ENCODE measurements at places on chromosomes 6 and 20.

DNA sequence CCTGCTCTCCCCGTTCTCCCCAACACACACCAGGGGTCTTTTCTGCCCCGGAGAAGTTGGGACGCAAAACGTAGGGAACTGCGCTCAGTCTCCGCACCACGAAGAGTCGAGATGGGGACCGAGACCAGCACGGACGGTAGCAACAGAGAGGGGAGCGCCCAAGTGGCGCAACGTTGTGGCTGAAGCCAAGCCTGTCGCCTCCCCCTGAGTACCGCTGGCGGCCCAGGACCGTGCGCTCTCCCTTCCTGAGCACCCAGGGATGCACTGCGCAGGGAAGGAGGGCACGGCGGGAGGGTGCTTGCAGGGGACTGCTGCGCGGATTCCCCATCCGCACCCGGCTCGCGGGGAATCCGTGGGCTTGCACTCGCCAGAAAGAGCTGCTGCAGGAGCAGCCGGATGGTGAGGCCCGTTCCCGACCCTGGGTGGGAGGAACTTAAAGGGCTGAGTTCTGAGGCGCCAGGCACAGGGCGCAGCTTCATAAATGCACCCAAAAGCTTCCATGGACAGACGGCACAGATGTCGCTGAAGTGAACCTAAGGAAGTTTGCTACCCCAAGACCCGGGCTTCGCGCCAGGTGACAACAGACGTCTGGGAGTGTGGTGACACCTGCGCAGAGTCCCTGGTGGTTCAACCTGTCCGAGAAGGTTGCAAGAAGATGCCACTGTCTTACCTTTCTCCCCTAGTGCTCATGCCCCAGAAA is 178.7 kb downstream of the TBXT start:
- DNase-seq = no peak

- peak; percentile 2 for DNase-seq
Measured at GRCh38 chr6:93721386-93722048, 302.2 kb upstream of the EPHA7 start.

GRCh38 chr6:34813028-34813713 is 21.3 kb downstream of the BLTP3A start:
- DNase-seq = no peak

GRCh38 chr6:186340-186965 is 105.8 kb upstream of the DUSP22 start:
- DNase-seq = no peak

GRCh38 chr20:32201977-32202363 is 5.6 kb downstream of the PLAGL2 start:
- DNase-seq = no peak

GRCh38 chr20:2846698-2847097 is 6.2 kb downstream of the VPS16 start:
- DNase-seq = no peak

- no peak for DNase-seq
Measured at GRCh38 chr20:3077618-3078134, 6.3 kb downstream of the OXT start.

GRCh38 chr20:47774131-47774777 is 11.0 kb downstream of the SULF2 start:
- DNase-seq = no peak

DNA sequence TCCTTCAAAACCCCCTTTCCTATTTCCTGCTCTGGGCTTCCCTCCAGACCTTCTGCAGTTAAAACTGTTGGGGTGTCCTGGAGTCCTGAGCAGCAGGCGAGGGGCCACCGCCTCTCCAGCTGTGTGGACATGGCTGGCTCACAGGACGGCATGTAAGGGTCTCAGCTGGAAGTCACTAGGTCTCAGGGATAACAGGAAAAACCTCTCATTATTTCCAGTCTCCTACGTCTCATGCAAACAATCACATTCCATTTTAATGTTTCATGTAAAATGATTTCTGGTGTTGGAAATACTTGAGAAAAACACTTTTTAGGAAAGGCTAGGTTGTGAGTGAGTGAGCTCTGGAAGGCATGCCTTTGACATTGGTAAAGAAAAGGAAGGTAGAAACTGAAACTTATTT is 158.7 kb downstream of the SCML4 start:
- DNase-seq = no peak

- DNase-seq = peak; percentile 52
Measured at GRCh38 chr6:36387440-36388303, at the start of gene ETV7. TSS of gene ETV7 (minus strand) at chr6:36387669. CDS start at chr6:36387541, 128 bp downstream.

GRCh38 chr6:161996783-161997182 is 722.9 kb upstream of the AGPAT4 start:
- no peak for DNase-seq

GRCh38 chr6:110398778-110399177 is 16.6 kb downstream of the DDO start:
- DNase-seq = no peak

DNA sequence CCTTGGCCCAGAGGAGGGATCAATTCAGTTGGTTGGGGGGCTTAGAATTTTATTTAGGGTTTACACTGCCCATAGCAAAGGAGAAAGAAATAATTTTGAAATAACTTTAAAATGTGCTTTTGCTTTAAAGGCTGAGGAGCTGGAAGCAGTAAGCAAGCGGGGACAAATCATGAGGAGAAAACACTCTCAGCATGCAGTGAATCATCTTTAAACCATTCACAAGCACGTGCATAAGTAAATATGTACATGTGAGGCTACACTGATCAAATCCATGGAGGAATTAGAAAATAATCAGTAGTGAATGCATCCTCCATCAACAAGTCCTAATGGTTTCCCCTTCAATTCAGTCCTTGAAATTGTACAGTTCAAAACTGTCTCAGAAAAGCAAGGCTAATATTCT is 181.0 kb downstream of the MTFR2 start:
- DNase-seq = no peak

DNA sequence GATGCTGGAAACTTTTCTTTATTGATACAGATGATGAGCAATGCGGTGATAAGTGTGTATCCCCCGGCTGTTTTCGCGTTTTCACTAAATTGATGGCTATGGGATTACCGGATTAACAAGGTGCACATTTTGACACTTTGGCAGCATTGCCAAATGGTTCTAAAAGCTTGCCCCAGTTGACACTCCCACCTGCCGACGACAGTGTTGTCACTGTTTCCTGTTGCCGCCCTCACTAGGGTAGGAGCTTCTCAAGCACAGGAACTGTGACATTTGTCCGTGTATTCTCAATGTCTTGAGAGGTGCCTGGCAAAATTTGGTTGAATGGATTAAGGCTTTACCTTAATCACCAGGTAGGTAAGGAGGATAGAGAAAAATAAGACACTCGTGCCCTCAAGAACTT is 9.8 kb upstream of the MAPK13 start:
- DNase-seq = peak; percentile 73

- peak; percentile 88 for DNase-seq
Measured at GRCh38 chr6:158649289-158650143, at the start of gene SYTL3. TSS of gene SYTL3 (plus strand) at chr6:158650054. CDS start at chr6:158663269, 13,215 bp downstream.

DNA sequence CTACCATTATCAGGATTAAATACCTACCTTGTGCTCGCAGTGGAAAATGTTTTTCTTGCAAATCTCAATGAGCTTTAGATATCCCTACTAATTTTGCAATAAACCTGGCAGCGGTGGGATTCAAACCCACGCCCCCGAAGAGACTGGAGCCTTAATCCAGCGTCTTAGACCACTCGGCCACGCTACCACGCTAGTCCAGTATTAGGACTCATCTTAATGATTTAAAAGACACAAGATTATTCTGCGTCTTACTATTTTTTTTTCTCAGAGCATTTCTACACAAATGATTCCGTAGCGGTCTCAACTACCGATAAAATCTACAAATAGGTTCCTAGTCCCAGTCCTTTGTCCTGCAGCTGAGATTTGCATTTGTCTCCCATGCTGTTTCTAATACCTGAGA is 35.2 kb upstream of the ZSCAN23 start:
- DNase-seq = peak; percentile 11

DNA sequence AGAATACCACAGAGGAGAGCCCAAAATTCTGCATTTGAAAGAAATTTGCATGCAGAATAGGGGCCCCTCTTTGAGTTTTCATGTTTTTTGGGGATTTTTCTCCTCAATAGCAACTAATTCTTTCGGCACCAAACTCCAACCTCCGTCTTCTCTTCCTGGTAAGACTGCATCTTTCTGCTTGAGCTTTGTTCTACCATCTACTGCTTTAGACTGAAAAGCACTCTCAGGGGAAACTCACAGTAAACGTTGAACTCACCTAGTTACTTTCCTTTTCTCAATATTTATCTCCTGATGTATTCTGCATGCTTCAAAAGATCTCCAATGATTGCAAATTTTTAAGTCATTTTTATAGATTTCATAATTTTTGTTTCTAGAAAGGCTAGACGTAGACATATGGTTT is 36.9 kb upstream of the HLA-DQB1 start:
- DNase-seq = peak; percentile 13

- peak; percentile 1 for DNase-seq
Measured at GRCh38 chr6:109002051-109002697, 92.5 kb downstream of the SESN1 start.

GRCh38 chr20:6686171-6686570 is 81.3 kb upstream of the BMP2 start:
- DNase-seq = no peak

DNA sequence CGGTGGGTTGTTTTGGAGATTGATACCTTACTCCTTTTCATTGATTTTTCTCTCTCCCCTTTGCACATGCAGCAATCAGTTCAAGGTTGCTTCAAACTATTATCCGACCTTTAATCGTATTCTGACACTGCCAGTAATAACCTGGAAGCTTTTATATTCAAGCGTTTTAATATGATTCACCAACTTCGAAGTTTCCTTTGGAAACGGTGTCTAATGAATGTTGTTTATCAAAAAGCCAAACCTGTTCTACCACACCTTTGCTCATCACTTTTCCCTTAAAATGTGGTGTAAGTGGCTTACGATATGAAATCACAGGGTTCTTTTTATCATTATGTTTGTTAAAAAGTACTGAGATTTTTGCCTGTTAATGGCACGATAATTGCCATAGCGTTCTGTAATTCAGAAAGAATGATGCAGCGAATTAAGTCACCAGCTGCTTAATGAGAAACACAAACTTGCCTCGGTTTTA is 660 bp downstream of the STXBP5 start:
- no peak for DNase-seq

DNA sequence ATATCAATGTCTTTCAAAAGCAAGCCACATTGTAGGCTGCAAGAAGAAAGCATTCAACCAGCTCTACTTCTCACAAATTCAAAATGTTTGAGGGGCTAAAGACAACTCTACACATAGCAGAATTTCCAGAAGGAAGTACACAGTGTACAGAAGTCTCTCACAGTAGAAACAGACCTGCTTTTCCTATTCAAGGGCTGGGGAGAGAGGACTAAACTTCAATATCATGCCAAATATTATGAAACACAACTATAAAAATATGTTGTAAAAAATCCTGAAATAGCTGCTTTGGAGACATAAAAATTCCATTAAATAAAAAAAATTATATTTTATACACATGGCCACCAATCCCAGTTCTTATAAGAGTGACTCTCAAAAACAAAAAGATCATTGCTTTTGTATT is 70.8 kb upstream of the IPCEF1 start:
- no peak for DNase-seq

GRCh38 chr6:104484191-104484590 is 375.5 kb downstream of the HACE1 start:
- no peak for DNase-seq

DNA sequence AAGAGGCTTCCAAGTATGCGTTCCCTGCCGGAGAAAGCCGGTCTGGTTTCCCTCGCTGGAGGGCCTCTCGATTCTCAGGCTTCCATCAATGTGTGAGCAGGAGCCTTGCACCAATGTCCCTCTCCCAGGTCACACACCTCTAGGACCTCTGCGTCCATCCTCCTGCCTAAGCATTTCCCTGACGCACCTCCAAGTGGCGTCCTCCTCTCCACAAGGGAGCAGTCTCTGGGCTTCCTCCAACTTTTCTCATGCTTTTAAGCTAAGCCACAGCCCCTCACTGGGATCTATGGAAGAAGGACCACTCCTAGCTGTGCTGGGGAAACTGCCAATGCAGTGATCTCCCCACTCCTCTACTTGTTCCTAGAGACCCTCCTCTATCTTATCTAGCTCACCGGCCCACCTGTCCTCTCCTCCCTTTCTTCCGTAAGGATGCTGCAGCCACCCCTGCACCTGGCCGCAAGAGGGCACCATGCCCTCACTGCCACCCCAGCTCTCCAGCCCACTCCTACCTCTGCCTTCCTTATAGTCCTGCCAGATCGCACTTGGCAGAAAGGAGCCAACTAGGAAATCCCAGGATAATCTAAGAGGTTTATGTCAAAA is 258.7 kb downstream of the LRFN2 start:
- DNase-seq = peak; percentile 8

DNA sequence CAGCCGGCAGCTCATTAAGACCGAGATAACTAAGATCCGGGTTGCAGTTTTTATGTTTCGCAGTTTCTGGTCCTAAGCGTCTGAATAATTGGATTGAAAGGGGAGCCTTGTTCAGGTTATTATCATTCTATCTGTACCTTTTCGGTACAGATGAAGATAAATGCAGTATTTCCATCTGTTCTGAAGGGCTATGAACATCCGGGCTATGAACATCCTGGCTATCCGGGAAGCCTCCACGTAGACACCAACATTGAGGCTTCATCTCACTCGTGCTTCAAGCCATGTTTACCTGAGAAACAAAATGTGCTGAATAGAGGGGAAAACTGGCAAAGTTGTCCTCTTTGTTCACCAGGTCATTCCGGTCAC is 399 bp upstream of the REPS1 start:
- no peak for DNase-seq

DNA sequence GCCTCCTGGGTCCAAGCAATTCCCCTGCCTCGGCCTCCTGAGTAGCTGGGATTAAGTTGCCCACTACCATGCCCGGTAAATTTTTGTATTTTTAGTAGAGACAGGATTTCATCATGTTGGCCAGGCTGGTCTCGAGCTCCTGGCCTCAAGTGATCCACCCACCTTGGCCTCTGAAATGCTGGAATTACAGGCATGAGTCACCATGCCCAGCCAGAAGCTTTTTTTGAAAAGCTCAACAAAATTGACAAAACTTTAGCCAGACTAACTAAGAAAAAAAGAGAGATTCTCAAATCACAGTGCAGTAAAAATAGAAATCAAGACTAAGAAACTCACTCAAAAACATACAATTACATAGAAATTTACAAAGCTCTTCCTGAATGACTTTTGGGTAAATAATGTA is 420.6 kb downstream of the COL12A1 start:
- DNase-seq = no peak
